ENCODE measurements at places on chromosomes 5 and 9. TPM values are rescaled to one million over a fixed set of nuclear protein-coding genes. Genes with fewer than 3 reads are reported as not detected.

DNA sequence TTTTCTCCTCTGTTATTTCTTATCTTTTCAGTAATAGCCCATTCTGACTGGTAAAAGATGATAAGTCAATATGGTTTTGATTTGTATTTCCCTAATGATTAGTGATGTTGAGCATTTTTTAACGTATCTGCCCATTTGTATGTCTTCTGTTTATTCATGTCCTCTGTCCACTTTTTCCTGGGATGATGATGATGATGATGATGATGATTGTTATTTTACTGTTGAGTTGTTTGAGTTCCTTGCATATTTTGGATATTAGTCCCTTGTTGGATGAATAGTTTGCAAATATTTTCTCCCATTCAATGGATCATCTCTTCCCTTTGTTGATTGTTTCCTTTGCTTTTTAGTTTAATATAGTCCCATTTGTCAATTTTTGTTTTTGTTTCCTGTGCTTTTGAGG is 27.0 kb downstream of the UTP15 start:
- no peaks in the 10 kb centered on the region for H3K27me3 ChIP-seq
- no peak overlapping the region for H3K27ac ChIP-seq
- DNase-seq = no peak
- no peaks in the 10 kb centered on the region for H3K4me1 ChIP-seq

- no peak overlapping the region for H3K27ac ChIP-seq
- H3K4me1 ChIP-seq = no peaks in the 10 kb centered on the region
- no peaks in the 10 kb centered on the region for H3K36me3 ChIP-seq
- no peaks in the 10 kb centered on the region for H3K27me3 ChIP-seq
- H3K4me3 ChIP-seq = no peak overlapping the region
- no peak for DNase-seq
Measured at GRCh38 chr5:68378204-68378820, 162.8 kb downstream of the PIK3R1 start.

DNA sequence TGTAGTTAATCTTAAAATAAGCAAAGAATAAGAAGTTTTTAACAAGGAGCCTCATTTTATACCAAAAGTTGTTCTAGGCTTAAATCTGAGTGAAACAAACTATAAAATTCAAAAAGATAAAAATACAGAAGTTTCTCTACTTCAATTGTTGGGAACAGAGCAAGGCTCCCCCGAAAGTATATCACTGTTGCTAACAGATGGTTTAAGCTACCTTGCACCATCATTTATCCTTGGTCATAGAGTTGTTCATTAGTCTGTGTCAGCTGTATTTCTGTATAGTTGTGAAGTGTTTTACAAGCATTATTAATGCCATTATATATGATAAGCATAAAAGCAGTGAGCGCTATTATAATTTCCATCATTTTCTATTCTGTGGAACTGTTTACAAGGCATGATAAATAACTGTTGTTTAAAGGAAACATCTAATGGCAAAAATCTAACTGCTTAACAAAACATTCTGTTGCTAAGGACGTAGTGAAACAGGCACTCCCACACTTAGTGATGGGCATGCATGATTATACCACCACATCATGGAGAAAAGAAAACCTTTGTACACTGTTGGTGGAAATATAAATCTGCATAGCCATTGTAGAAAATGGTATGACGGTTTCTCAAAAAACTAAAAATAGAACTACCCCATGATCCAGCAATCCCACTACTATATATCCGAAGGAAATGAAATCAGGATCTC is 23.3 kb upstream of the ACO1 start:
- no peak overlapping the region for H3K4me3 ChIP-seq
- no peak for DNase-seq
- no peaks in the 10 kb centered on the region for H3K36me3 ChIP-seq
- no peak overlapping the region for H3K27ac ChIP-seq
- H3K27me3 ChIP-seq = no peaks in the 10 kb centered on the region

DNA sequence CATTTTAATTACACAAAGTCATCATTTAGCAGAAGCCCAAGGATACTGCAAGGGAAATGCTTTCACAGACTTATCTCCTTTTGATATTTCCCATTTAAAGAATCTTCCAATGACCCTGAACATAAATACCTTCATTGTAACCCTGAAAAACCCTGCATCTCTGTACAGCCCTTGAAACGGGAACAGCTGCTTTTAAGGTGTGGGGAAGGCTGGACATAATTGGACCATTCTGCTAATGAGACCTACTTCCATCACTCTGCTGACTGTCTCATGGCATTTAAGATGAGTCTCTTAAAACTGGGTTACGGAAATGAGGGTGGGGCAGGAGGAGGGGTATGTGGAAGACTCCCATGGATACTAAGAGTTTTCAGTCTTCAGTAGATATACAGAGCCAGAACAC is 485.8 kb downstream of the BRINP1 start:
- no peaks in the 10 kb centered on the region for H3K27me3 ChIP-seq
- H3K27ac ChIP-seq = no peak overlapping the region
- no peak overlapping the region for H3K4me3 ChIP-seq
- no peaks in the 10 kb centered on the region for H3K4me1 ChIP-seq
- no peak for DNase-seq

- peaks cover 24% of the 10 kb centered on the region for H3K27me3 ChIP-seq
- DNase-seq = no peak
- H3K4me1 ChIP-seq = no peaks in the 10 kb centered on the region
- H3K36me3 ChIP-seq = no peaks in the 10 kb centered on the region
Measured at GRCh38 chr5:136246122-136246521, 53.2 kb upstream of the SMIM32 start.

DNA sequence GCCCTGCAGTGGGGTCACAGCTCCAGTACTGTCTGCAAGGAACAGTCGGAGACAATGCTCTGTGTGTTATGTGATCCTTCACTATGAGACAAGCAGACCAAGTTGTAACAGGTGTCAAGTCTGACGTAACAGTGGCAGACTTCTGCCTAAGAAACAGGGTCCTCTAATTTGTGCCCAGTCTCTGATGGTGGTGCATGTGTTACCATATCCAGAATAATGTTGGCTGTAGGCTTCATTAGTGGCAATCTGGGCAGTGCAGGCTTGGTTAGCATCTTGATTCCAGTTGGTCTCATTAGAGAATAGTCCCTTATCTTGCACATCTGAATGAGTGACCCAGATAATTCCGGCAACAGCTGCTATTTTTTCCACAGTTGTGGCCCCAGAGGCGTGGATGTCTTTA is 33.8 kb downstream of the ZNF131 start:
- no peak overlapping the region for H3K27ac ChIP-seq
- no peak overlapping the region for H3K4me3 ChIP-seq
- peaks cover 13% of the 10 kb centered on the region for H3K36me3 ChIP-seq

GRCh38 chr5:127967323-127967982 is 116.1 kb upstream of the SLC12A2 start:
- no peaks in the 10 kb centered on the region for H3K36me3 ChIP-seq
- H3K27ac ChIP-seq = no peak overlapping the region
- no peaks in the 10 kb centered on the region for H3K27me3 ChIP-seq
- no peak for DNase-seq
- no peaks in the 10 kb centered on the region for H3K4me1 ChIP-seq

DNA sequence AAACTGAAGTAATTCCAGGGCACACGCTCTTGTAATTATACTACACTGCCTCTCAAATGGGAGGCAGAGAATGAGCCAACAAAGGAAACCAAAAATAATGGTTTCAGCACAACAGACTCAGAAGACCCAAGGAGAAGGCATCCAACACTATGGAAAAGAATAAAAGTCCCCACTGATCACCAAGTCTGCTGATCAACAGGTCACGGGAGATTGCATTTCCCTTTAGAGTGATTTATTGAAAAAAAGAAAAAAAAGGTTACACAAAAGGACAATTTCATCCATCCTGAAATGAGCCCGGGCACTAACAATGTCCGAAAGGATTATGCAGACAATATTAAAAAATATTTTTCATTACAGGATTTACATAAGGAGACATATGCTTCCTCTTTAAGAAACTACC is 28.8 kb downstream of the MYO10 start:
- H3K27ac ChIP-seq = no peak overlapping the region
- no peak for DNase-seq
- no peaks in the 10 kb centered on the region for H3K27me3 ChIP-seq
- no peak overlapping the region for H3K4me3 ChIP-seq
- H3K36me3 ChIP-seq = no peaks in the 10 kb centered on the region
- peaks cover 36% of the 10 kb centered on the region for H3K4me1 ChIP-seq

DNA sequence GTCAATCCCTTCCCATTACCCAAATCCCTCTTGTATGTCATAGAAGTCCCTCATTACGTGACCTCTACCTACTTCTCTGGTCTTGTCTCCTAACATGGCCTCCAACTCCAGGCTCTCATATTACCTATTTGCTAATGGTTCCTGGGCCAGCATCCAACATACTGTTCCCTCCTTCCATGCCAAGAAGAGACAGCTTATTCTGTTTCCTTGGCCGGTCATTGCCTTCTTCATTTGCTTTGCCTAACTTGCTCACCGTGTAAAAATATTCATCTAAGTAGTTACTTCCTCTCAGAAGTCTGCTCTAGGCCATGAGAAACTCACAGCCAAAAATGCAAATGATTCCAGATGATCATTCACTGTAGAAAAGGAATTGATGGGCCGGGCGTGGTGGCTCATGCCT is 8.9 kb upstream of the IL6ST start:
- no peak for DNase-seq
- peaks cover 7% of the 10 kb centered on the region for H3K4me1 ChIP-seq
- no peak overlapping the region for H3K27ac ChIP-seq

DNA sequence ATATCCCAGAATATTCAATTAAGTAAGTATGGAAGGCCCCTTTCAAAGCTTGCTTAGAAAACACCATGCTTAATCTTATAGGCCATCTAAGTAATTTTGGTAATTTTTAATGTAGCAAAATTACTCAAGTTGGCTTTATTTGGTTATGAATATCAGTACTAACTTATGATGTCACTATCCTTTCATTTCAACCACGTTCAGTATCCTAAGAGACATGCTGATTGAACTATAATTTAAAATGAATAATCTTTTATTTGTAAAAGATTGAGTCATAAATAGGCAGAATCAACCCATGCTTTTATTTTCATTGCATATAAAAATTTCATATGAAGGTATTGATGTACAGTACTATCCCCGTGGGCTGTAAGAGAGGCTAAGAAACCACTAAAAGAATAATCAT is 386.9 kb downstream of the RAB3C start:
- no peak overlapping the region for H3K27ac ChIP-seq
- no peaks in the 10 kb centered on the region for H3K4me1 ChIP-seq
- H3K36me3 ChIP-seq = no peaks in the 10 kb centered on the region
- no peak for DNase-seq
- no peak overlapping the region for H3K4me3 ChIP-seq
- peaks cover 22% of the 10 kb centered on the region for H3K27me3 ChIP-seq

GRCh38 chr5:87210076-87210475 is 57.6 kb upstream of the RASA1 start:
- no peaks in the 10 kb centered on the region for H3K27me3 ChIP-seq
- no peak for DNase-seq
- H3K36me3 ChIP-seq = no peaks in the 10 kb centered on the region
- no peak overlapping the region for H3K27ac ChIP-seq
- peaks cover 5% of the 10 kb centered on the region for H3K4me1 ChIP-seq
- no peak overlapping the region for H3K4me3 ChIP-seq

DNA sequence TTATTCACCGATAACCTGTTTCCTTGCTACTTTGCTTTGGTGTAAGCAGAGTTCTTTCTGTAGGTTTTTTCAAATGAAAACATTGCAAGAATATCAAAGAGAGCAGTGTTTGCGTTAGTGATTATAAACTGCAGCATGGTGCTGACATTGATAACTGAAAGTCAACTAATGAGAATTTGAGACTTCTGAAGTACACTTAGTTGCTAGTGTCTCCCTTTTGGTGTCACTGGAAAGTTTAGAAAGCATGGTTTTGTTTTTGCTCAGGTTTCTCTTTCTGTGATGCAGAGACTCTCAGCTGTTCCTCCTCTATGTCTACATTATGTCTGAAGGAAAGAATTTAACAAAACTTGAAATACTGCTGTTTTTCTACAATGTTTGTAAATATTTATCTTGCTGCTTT is 80.2 kb upstream of the ZNF169 start:
- peaks cover 30% of the 10 kb centered on the region for H3K36me3 ChIP-seq
- no peaks in the 10 kb centered on the region for H3K27me3 ChIP-seq
- H3K27ac ChIP-seq = no peak overlapping the region
- H3K4me3 ChIP-seq = no peak overlapping the region
- H3K4me1 ChIP-seq = no peaks in the 10 kb centered on the region

- no peak overlapping the region for H3K4me3 ChIP-seq
- no peaks in the 10 kb centered on the region for H3K36me3 ChIP-seq
- H3K27me3 ChIP-seq = peaks cover 10% of the 10 kb centered on the region
- no peak overlapping the region for H3K27ac ChIP-seq
- H3K4me1 ChIP-seq = no peaks in the 10 kb centered on the region
Measured at GRCh38 chr5:169701910-169702451, 64.9 kb downstream of the DOCK2 start.

RALGDS gene
- 36.1 TPM for total RNA-seq

ZCCHC10 gene
- total RNA-seq = 19.2 TPM

GFRA3 gene
- total RNA-seq = not detected

UTP15 gene
- 39.3 TPM for total RNA-seq

GRCh38 chr5:158701406-158702177 is 398.1 kb downstream of the EBF1 start:
- no peak overlapping the region for H3K27ac ChIP-seq
- no peaks in the 10 kb centered on the region for H3K4me1 ChIP-seq
- no peak for DNase-seq
- H3K4me3 ChIP-seq = no peak overlapping the region

FAM153A gene
- not detected for total RNA-seq

SLC34A3 gene
- 0.15 TPM for total RNA-seq

All from HCT116 (cell line).